KBM-7 (cell line): ENCODE measurements at places on chromosomes 1 and 21.
A peak's percentile ranks its signal among the peaks of the same experiment; 100 is the strongest.

GRCh38 chr1:213110349-213111300 is 59.6 kb downstream of the RPS6KC1 start:
- DNase-seq: no peak

- DNase-seq: no peak
These were observed 42.5 kb downstream of the TP53BP2 start for GRCh38 chr1:223803211-223803610.

- DNase-seq: no peak
These were observed 24.6 kb upstream of the DDOST start for GRCh38 chr1:20685741-20686140.

DNA sequence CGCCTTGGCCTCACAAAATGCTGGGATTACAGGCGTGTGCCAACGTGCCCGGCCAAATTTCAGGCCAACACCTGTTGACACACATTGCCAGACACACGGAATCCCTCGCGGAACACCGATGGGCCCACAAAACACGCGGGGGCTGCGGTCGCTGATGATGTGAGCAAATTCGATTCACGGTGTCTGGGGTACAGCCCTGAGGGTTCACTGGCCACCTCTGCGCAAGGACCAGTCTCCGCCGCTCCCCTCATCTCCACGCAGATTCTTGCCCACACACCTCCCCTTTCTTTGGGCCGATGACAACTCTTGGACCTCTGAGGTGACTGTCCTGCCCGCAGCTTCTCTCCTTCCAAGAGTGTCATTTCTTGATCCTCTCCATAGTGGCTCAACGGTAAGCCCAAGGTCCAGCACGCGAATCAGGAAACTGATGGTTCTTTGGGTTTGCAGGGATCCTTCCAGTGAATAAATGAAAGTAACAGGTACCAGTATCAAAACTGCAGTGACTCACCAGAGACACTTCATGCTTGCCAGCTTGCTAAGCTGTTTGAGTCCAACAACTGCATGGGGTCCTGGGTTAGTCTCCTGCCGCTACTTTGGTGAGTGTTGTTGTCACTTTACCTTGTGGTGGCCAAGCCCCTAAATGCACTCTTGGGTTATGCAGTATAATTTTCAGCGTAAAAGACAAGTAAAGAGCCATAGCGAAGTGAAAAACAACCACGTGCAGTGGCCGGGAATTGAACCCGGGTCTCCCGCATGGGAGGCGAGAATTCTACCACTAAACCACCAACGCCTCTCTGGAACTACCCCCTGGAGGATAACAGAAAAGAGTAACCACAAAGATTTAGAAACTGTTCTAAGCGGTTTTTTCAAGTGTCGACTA is 11.0 kb upstream of the RNU1-3 start:
- DNase-seq: peak; percentile 88
